ENCODE measurements at places on chromosomes 16 and 17. TPM values are rescaled to one million over a fixed set of nuclear protein-coding genes. Genes with fewer than 3 reads are reported as not detected.

RAB34 gene
- 195 TPM for polyA plus RNA-seq

RGS11 gene
- 2.0 TPM for polyA plus RNA-seq

- DNase-seq, result no peak
Measured at GRCh38 chr17:57999010-57999495, 8.0 kb downstream of the SRSF1 start.

DNA sequence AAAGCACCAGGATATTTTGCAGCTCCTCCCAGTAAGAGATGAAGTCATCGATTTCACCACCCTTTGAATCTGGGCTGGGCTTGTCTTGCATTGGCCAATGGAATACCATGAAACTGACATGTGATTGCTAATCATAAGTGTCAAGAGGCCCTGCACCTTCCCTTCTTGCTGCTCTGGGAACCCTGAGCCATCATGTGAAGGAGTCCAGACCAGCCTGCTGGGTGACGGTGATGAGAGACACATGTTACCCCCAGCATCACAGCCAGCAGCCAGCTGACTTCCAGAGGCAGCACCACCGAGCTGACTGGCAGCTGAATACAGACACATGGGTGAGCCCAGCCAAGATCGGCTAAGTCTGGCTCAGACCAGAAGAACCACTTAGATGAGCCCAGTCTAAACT lies 43.6 kb upstream of the CACNG4 start:
- DNase-seq, result no peak

MYH13 gene
- polyA plus RNA-seq, result not detected

GRCh38 chr17:78525511-78526160 lies 51.6 kb downstream of the DNAH17 start:
- DNase-seq, result no peak

DNA sequence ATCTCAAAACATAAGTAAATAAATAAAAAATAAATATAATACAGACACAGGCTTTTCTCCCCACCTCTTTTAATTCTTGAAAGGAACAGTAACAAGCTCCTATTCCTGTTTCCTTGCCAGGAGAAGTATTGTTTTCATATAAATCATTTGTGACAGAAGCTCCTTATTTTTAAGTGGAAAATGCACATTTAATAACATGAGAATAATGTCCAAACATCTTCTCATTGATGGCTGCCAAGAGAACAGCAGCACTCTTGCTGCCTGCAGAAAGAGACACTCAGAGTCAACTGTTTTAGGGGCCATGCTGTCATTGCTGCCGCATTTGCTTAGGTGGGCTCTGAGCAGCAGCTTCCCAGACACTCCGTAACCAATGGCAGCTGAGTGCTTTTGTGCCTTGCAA lies 580.1 kb downstream of the WWOX start:
- no peak for DNase-seq

KCNH4 gene
- not detected for polyA plus RNA-seq

DNA sequence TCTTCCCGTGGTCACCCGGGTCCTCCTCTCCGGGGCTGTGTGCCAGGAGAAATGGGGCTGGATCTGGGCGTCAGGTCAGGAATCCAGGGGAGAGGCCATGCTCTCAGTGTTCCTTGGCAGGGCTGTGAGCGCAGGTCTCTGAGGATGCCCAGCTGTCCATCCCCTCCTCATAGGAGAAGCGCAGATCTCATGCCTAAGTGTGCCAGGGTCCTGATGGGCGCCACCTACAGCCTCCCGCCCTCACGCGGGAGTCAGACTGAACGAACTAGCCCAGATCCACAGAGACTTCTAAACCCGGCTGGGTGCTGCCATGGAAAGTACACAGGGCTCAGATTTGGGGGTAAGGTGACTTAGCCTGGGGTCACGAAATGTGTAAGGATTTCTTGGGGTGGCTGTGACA lies 24.3 kb downstream of the MGRN1 start:
- DNase-seq, result no peak

DNA sequence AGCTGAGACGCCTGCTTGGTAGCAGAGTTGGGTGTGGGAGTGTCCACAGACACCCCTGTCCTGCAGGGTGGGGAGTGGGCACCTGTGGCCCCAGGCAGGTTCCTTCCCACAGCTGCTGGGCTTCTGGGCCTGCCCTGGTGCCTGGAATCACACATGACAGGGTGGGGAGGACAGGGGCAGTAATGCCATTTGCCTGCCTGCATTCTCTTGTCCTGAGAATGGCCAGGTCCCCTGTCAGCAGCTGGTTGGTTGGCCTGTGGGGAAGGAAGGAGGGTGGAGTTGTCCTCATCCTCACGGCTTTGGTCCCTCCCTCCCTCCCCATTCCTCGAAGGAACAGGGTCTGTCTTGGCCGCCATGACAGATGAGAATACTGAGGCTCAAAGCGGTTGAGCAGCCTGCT lies 5.2 kb downstream of the PRSS53 start:
- DNase-seq, result no peak

CLEC19A gene
- not detected for polyA plus RNA-seq

FA2H gene
- polyA plus RNA-seq, result 3.6 TPM

- DNase-seq, result no peak
Measured at GRCh38 chr17:42402117-42402516, 13.9 kb upstream of the STAT3 start.

SLC16A13 gene
- polyA plus RNA-seq, result 5.2 TPM

- no peak for DNase-seq
Measured at GRCh38 chr17:73411313-73411747, 99.5 kb upstream of the CDC42EP4 start.

ABCC12 gene
- polyA plus RNA-seq, result 0.22 TPM

- DNase-seq, result no peak
Measured at GRCh38 chr16:50856991-50857390, 115.1 kb downstream of the CYLD start.

HCRT gene
- polyA plus RNA-seq, result not detected

DNA sequence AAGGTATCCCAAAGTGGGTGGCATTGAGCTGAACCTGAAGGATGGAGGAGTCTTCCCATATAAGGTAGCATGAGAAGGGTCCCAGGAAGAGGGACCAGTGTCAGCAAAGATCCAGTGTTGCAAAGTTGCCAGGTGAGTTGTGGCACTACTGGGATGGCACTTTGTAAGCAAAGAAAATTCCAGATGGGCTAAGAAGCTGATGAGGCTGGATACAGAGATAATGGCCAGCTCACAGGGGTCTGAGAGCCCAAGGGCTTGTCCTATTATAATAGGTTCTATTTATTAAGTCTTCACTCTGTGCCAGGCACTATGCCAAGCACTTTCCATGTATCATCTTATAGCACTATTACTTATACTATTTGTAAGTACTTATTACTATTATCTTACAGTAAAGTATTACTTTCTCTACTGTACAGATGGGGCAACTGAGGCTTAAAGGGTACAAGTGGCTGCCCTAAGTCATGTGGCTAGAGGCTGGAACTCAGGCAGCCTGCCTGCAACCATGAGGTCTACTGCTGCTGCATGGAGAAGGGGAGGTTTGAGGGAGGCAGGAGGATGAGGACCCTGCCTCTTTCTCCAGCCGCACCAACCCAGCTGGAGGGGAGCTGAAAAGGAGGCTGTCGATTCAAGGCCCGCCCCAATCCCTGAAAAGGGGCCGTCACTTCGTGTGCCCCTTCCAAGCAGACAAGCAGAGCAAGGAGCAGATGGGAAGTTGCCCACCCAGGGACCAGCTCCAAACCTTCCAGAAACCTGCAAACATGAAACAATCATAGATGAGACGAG lies 86.5 kb downstream of the C16orf78 start:
- no peak for DNase-seq

BANP gene
- polyA plus RNA-seq, result 25.0 TPM

LRRC36 gene
- 38.8 TPM for polyA plus RNA-seq

- no peak for DNase-seq
Measured at GRCh38 chr17:42403150-42403549, 14.9 kb upstream of the STAT3 start.

- no peak for DNase-seq
Measured at GRCh38 chr17:66348584-66349165, 46.3 kb downstream of the PRKCA start.

GRCh38 chr17:58403311-58403710 lies 14.0 kb downstream of the RNF43 start:
- DNase-seq, result no peak

DNA sequence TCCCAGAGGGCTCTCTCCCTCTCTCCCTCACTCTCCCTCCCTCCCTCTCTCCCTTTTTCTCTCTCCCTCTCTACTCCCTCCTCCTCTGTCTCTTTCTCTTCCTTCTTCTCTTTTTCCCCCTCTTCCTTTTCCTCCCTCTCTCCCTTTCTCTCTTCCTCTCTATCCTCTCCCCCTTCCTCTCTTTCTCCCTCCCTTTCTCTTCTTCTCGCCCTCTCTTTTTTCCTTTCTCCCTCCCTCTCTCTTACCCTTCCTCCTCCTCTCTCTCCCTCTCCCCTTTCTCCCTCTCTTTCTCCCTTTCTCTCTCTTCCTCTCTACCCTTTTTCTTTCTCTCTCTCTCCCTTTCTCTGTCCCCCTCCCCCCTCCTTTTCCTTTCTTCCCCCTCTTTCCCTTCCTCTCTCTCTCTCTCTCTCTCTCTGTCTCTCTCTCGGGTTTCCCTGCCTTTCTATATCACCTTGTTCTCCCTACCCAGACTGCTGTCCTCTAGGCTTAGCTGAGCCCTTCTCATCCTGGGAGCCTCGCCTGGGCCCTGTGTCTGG lies 25.8 kb upstream of the TMEM220 start:
- DNase-seq, result no peak

DNA sequence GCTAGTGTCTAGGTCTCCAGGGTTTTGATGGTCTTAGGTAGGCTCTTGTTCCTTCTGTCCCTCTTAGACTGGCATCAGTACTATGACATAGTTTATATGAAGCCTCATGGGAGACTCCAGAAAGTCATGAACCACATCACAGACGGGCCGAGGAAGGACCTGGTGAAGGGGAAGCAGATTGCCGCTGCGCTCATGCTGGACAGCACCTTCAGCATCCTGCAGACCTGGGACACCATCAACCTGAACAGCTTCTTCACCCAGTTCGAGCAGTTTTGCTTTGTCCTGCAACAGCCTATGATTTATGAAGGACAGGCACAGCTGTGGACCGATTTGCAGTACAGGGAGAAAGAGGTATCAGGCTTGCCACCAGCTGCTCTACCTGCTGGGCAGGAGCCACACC lies 34.0 kb downstream of the RNF213 start:
- DNase-seq, result no peak

- DNase-seq, result peak; percentile 97
Measured at GRCh38 chr16:28211758-28212531, at the start of gene XPO6. Gene XPO6 (minus strand): TSS chr16:28211965. CDS start chr16:28211368, 597 bp downstream.

IGF2BP1 gene
- 27.9 TPM for polyA plus RNA-seq

DNA sequence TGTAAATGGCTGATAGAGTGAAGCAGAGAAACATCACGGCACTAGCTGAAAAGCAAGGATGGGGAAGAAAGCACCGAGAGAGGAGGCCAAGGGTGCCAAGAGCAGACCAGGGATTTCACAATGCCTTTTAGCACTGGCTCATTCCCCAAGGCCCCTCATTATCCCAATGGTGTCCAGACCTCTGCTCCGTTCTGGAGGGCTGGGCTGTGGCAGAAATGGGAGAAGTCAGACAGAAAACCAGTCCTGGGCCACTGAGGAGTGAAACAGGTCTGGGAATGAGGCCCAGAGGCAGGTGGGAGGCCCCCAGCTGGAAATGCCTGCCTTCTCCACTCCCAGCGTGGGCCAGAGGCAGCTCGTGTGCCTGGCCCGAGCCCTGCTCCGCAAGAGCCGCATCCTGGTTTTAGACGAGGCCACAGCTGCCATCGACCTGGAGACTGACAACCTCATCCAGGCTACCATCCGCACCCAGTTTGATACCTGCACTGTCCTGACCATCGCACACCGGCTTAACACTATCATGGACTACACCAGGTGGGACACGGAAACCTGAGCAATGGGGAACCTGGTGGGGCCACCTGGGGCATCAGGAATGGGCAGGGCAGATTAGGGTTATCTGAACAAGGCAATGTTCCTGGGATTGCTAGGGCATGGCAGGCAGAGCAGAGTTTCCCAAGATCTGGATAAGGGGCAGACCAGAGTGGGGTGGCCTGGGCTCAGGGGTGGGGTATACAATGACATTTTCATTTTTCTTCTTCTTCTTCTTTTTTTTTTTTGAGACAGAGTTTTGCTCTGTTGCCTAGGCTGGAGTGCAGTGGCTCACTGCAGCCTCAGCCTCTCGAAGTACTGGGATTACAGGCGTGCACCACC lies 20.3 kb downstream of the ANKRD40 start:
- DNase-seq, result no peak

CD300A gene
- polyA plus RNA-seq, result 2.1 TPM

TP53TG3F gene
- polyA plus RNA-seq, result not detected

DNA sequence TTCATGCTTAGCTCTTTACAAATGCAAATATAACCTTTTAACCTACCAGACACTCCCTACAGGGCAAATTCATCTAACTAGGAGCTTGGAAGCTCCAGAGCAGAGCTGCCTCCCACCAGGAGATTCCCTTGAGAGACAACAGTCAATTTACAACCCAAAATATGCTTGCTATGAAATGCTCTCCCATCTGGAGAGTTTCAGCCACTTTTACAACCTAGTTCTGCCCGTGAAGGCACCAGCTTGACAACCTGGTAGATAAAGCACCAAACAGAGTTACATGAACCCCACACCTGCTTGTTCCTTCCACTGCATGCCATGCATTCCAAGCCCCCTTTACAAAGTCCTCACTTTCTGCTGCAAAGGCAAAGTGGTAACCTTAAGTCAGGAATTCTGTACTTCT lies 215.3 kb upstream of the KIF2B start:
- DNase-seq, result no peak

GRCh38 chr17:76755285-76755684 lies 17.4 kb downstream of the MFSD11 start:
- DNase-seq, result no peak
